ENCODE measurements at places on chromosomes 4 and X. TPM values are rescaled to one million over a fixed set of nuclear protein-coding genes. Genes with fewer than 3 reads are reported as not detected.

GRCh38 chrX:129641469-129641868 is 13.3 kb downstream of the APLN start:
- DNase-seq, result no peak

DNA sequence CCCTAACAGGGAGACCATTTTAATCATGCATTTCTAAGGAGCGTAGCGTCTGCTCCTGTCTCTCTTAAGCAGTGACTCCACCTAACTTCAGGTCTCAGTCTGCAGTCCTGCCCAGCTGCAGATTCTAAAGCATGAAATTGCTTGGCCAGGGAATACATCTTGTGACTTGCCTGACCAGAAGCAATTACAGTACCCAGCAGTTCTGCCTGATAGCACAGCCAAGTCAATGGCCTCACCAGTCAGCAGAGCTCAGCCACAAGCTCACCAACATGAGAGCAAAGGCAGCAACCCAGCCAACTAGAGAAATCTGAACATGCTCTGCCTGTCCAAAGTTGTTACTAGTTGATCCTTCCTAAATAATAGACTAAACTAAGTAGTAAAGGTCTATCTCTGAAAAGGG is 2011.9 kb upstream of the PCDH10 start:
- DNase-seq, result no peak

DNA sequence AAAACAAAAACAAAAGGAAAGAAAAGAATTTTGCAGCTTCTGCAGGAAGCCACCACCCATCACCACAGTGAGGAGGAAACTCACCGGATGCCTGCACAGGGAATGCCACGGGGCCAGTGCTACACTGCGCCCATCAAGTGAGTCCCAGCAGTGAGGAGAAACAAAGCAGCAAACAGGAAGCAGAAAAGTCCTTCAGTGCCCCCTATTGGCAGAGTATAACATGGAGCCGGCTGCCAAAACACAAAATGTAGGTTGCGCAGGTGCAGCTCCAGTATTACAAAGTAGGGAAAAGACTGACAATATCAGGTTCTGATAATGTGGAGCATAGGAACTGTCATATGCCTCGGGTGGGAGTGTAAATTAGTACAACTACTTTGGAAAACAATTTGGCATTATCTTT is 23.3 kb upstream of the SCML2 start:
- peak; percentile 41 for DNase-seq

DNA sequence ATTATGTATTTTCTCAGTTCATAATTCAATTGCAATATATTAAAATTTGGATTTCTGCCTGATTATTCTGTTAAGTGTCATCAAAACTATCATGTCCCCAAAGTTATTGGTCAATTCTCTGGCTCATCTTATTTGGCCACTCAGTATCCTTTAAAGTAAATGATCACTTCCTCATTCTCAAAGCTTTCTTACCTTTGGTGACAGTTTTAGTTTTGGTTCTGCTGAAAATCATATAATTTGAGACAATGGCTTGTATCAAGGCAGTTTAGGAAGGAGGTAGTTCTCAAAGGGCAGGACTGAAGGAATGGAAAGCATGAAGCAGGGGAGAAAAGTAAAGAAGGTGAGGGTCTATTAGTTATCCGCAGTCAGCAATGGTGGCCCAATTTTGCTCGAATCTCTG is 1832.1 kb downstream of the ARAP2 start:
- DNase-seq, result no peak

GRCh38 chr4:165493359-165493758 is 114.6 kb downstream of the CPE start:
- DNase-seq, result peak; percentile 81

DNA sequence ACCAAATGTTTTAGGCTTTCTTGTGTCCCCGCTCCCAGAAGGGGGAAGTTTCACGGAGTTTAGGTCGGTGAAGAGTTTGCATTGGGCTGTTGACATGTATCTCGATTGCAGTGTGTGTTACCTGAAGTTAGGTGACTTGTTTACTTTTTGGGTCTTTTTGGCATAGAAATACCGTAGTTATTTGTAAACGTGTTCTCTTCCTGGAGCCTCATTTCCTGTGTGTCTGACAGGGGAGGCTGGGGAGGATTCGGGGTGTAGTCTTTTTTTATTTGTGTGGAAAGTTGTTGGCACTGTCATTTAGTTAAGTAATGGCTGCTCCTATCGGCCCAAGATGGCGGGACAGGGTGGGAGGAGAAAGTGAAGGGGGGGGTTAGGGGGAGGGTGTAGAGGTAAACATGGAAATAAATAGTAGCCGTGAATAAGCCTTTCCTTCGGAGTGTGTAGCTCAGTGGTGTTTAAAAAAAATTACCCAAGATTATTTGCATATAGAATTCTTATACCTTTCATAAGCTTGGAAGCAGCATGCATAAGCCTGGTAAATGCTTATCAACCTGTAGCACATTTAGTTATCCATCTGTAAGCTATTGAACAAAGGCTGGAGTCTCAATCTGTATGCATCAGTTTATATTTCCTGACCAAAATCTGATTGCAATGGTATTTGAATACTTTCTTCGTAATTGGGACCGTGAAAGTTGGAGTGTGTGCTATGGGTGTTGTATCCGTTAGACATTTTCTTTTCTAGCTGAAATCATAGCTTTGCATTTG is 1.6 kb downstream of the KDM6A start:
- DNase-seq, result peak; percentile 45

The GLRA3 gene
- total RNA-seq, result not detected

The L1CAM gene
- 7.0 TPM for total RNA-seq
